ENCODE measurements at places on chromosomes 7 and 10.

GRCh38 chr10:23331567-23332301, 12.9 kb downstream of the C10orf67 start:
- no peak for DNase-seq

GRCh38 chr7:140888087-140888486, 36.6 kb downstream of the BRAF start:
- no peak for DNase-seq

DNA sequence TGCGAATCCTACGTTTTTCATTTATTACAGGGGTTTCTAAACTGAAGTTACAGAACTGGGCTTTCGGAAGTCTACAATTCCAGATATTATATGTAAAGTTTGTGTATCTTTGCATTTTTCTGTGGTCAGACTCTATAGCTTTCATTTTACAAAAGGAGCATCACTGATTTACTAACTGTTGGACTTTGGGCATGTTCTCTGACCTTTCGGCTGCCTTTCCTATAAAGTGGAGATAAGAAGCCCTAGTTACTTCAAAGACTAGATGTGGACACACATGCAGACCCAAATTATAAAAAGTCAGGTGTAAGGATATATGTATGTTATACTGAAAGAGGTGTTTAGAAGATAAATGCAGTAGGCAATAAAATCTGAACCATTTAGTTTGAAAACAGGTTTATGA, 126.6 kb upstream of the PRKCQ start:
- DNase-seq, result no peak

GRCh38 chr7:70706204-70706603, 425.7 kb upstream of the GALNT17 start:
- no peak for DNase-seq

- no peak for DNase-seq
Measured at GRCh38 chr10:101363850-101364400, 10.0 kb downstream of the BTRC start.

DNA sequence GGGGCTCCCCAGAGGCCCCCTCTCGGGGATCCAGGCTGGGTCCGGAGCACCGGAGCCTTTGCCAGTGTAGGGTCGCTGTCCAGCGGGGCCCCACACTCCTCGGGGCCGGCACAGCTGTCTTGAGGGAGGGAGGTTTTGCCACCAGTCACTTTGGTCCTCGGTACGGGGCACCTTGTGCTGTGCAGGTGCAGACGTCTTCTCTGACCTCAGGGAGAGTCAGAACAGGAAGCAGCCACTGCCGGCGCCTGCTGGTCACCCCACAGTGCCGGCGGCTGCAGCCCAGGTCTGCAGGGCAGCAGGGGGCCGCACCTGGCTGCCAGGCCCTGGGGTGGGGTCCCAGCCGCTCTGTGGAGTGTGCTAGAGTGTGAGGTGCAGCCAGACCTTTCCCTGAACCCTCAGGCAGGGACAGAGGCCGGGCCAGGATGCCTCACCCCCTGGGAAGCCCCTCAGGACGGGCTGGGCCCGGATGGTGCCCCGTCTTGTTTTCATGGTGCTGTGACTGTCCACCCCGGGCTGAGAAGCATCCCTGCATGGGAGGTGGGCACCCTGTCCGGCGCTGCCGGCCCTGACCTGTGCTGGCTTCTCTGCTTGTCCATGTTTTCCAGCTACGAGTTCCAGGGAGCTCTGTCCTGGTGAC, 8.2 kb downstream of the MAFK start:
- no peak for DNase-seq

GRCh38 chr7:80528689-80529088, 16.8 kb upstream of the GNAT3 start:
- no peak for DNase-seq

DNA sequence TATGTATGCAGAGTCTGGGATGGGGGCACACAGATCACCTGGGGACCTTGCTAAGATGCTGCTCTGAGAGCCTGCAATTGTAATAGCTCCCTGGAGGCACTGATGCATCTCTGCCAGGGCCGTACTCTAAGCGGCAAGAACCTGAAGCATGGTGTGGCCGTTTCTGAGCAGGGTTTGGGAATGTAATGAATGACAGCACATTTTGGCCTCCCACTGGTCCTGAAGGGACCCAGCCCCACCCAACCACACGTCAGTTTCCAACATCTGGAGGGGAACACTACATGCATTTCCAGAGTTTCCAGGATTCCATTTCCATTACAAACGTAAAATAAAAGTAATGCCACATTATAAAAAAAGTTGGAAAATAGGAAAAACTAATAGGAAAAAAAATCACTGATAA, 14.0 kb downstream of the ZCCHC24 start:
- DNase-seq, result no peak

GRCh38 chr7:41731493-41732435, 28.9 kb upstream of the INHBA start:
- DNase-seq, result peak; percentile 16

DNA sequence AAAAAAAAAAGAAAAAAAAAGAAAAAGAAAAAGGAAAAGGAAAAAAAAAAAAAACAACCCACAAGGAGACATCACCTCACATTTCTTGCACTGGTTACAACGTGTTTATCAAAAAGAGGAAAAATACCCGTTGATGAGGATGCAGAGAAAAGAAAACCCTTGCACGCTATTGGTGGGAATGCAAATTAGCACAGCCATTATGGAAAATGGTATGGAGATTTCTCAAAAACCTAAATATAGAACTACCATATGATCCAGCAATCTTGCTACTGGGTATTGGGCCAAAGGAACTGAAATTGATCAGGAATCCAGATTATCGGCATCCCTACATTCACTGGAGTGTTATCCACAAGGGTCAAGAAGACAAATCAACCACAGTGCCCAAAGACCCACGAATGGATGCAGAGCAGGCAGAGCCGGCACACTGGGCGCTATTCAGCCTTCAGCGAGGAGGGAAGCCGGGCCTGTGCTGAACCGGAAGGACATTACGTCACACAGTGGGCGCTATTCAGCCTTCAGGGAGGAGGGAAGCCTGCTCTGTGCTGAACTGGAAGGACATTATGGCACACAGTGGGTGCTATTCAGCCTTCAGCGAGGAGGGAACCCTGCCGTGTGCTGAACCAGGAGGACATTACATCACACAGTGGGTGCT, 258.7 kb downstream of the ZMYND11 start:
- DNase-seq, result no peak

- no peak for DNase-seq
Measured at GRCh38 chr7:104921596-104921995, 92.4 kb upstream of the KMT2E start.

GRCh38 chr10:116669832-116670644, 49.3 kb downstream of the PNLIPRP2 start:
- DNase-seq, result peak; percentile 61

DNA sequence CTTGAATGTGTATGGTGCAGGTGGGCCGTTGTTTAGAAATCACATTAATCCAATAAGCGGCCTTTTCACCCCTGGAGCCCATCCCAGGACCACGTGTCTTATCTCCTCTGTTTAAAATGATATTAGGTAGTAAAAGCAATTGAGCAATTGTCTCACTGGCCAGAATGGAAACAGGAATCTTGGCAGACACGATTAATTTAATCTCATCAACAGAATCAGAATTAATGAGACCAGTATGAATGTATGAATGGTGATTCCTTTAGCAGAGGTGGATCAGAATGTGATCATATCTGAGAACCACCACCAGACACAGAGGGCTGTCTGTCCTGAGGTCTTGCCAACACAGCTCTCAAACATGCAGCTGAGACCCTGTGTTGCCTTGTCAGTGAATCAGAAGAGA, 1591.4 kb downstream of the REEP3 start:
- peak; percentile 4 for DNase-seq

DNA sequence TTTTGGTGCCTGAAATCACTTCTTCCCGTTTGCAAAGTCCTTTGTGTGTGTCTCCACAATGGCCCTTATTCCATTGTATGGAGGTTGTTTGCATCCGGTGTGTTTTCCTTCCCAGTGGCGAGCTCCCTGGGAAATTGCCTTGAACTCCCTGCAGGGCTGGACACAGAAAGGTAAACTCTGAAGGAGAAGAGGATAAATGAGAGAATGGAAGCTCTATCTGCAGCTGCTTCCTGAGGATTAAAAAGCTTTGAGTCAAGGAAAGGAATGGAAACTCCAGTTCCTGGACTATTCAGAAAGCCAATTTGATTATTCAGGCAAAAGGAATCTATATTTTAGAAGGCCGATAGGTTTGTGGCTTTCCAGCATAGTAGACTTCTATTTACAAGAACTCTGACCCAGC, 4.4 kb upstream of the GRK5 start:
- DNase-seq, result no peak

- DNase-seq, result no peak
Measured at GRCh38 chr10:34941471-34942357, 126.6 kb upstream of the PARD3 start.

GRCh38 chr10:95694665-95695064, 938 bp upstream of the TCTN3 start:
- DNase-seq, result no peak

- no peak for DNase-seq
Measured at GRCh38 chr7:41627645-41628298, 75.1 kb downstream of the INHBA start.

DNA sequence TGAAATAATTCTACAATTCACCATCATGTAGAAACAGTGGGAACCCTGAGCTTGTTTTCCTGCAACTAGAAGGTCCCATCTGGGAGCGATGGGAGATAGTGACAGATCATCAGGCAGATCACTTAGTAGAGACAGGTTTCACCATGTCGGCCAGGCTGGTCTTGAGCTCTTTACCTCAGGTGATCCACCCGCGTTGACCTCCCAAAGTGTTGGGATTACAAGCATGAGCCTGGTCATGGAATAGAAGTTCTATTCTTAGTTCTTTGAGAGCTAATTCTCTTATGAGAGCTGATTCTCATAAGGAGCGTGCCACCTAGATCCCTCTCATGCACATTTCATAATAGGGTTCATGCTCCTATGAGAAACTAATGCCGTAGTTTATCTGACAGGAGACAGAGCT, 778.0 kb upstream of the AUTS2 start:
- no peak for DNase-seq

DNA sequence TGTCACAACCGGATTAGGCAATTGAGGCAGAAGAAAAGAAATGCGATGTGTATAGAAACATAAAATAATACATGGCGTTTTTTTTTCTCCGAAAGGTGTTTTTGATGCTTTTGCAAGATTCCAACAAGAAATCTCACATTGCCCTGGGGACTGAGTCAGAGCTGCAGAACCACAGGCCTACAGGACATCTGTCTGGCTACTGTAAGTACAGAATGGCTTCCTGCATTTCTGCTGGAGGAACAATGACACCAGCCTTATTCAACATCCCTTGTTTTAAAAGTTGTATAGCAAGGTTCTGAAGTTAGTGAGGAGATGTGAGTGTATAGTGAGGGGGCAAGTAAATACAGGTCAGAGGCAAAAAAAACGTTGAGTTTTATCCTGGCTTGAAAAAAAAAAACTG, 256.4 kb downstream of the ABCA13 start:
- no peak for DNase-seq

DNA sequence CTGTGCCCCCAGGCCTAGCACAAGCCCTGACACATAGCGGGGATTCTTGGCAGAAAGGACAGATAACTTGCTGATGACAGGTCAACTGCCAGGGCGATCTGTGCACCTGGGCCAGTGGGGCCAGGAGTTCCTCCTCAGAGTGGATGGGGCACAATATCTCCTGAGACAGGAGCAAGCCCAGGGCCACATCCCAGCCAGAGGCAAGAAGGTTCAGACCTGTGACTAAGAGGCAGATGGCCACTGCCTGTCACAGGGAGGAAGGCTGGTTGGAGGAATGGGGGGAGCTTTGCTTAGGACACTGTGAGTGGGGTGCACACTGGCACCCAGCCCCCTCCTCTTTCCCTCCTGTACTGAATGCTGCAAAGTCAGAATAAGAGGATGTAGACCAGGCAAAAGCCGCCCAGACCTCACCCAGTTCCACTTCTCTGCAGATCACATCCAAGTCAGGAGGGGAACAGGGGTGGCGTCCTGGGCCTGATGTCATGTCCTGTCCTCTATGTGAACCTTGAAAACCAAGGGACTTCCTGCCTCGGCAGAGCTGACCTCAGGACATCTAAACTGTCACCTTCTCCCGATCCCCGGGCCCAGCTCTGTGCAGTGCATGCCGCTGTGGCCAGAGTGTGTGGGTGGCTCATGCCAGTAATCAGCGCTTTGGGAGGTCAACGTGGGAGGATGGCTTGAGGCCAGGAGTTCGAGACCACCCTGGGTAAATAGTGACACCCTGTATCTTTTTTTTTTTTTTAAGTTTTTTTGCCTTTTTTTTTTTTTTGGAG, 1.3 kb downstream of the GUSB start:
- peak; percentile 21 for DNase-seq

GRCh38 chr10:114408968-114409444, 4.7 kb upstream of the AFAP1L2 start:
- DNase-seq, result no peak

DNA sequence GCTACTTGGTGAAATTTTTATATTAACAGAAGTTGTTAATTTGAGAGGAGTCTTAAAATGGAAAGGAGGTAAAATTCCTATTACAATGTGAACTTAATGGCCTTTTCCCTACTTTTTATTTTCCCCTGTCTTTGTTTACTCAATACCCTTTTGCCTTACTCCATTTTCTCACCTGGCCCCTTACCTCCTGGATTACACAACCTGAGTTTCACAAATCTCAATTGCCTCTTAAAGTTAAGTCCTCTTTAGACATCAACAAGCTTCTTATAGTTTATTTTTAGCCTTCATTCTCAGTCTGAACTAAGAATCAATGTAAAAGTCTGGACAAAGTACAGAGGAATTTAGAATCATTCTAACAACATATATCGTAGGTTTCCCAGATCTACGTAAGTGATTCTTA, 247.0 kb downstream of the PCDH15 start:
- no peak for DNase-seq

DNA sequence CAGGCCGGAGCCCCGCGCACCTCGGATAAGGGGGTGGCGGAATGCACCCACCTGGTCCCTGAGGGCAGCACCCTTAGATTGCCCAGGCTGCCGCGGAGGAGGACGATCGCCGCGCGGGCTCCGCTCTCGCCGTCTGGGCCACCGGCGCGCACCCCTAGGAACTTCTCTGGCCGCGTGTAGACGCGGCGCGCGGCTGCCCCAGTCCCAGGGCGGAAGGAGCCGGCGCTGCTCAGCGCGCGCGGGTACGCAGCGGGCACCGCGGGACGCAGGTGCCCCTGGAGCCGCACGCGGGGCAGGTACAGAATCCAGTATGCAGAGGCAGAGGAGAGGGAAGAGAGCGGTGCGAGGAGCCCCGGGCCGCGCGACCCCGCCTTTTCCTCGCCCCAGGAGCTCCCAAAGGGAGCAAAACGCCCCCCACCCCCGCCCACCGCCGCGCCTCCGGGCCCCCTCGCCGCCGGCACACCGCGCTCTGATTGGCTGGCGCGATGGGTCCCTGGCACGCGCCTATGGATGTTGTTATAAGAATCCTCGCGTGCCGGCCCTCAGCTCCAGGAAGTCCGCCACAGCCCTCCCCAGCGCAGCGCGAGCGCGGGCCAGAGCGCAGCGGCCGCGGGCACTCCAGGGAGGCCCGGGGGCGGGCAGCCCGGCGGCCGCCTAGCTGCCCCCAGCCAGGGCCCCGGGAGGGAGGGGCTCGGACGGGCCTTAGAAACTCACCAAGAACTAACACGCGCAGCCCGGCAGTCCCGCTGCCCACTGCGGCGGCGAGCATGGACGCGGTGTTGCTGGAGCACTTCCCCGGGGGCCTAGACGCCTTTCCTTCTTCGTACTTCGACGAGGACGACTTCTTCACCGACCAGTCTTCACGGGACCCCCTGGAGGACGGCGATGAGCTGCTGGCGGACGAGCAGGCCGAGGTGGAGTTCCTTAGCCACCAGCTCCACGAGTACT, at the start of gene PTF1A:
PTF1A (plus strand) TSS at position 549 of the 948 bp plus-strand sequence; CDS start at position 768, 219 bp downstream.
- no peak for DNase-seq
